Right renal pelvis (tissue), 4 donors: ENCODE measurements at places on chromosomes 6 and 20.

- no peak for DNase-seq
These were observed 60.6 kb upstream of the SLC32A1 start for GRCh38 chr20:38663660-38664059.

DNA sequence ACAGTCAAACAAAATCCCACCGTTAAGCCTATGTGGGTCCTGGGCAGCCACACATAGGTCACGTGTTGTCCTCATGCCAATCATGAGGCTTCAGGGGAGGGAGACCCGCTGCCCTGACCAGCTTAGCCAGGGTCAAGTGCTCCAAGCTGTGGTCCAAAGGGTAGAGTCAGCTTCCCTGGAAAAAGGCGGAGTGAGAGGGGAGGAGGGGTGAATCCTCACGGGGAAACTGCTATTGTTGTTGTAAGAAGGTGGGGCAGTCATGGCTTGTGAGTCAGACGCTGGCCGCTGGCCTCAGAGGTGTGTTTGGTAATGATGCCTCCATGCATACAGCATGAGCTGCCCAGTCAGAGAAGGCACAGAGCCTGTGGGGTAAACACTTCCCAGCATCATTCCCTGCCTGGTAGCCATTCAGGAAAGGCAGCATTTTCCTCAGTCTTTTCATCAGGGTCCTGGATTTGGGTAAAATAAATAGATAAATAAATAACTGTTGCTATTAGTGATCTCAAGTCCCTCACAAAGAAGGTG lies 8.7 kb downstream of the CST3 start:
- no peak for DNase-seq

DNA sequence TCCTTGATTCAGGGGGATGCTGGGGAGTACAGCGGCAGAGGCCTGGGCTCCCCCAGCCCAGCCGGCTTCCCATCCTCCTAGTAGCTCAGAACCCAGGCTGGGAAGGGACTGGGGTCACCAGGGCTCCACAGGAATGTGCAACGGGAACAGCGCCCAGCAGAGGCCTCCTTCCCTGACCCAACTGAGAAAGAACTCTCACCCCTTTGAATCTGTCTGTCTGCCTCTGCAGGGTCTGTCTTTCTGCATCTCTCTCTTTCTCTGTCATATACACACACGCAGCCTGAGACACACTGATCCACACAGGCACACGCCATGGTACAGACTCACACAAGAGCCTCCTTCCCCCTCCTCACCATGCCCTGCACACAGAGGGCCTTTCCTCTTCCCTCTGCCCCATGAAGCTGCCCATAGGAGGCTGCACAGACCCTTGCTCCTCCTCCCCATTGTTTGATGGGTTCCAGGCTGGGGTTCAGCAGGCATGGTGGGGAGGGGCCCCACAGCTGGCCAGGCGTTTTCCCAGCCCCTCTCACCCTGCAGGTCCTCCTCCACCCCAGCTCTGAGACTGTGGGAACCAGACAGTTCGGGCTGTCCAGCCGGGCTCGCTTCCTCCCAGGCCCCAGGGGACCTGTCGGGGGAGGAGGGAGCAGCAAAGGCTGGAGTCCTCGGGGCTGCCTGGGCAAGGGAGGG lies 2.8 kb downstream of the FOXS1 start:
- DNase-seq = peak; percentile 65

- no peak for DNase-seq
These were observed 9.9 kb upstream of the HIVEP2 start for GRCh38 chr6:142954844-142955243.

- DNase-seq = no peak
These were observed 231.2 kb downstream of the ANKRD60 start for GRCh38 chr20:57996936-57997890.

DNA sequence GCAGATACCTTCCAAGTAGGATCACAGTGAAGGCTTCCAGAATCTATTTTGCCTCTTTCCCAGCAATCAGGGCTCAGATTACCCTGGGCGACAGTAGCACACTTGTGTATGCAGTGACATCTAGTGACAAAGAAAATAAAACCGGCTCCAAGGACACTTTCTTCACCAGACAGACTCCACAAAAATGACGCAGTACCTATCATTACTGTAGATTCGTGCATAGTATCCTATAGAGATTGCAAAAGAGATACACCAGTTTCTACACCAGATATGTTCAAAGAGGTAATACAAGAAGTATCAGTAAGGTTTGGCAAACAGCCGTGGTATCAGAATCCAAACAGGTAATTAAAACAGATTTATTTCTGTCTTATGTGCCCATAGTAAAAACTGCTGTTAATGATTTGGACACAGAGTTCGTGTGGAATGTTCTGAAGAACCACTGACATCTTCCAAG lies 600.4 kb upstream of the JAG1 start:
- DNase-seq = peak; percentile 38

GRCh38 chr6:13030396-13030795 lies 297.9 kb downstream of the TBC1D7 start:
- no peak for DNase-seq

DNA sequence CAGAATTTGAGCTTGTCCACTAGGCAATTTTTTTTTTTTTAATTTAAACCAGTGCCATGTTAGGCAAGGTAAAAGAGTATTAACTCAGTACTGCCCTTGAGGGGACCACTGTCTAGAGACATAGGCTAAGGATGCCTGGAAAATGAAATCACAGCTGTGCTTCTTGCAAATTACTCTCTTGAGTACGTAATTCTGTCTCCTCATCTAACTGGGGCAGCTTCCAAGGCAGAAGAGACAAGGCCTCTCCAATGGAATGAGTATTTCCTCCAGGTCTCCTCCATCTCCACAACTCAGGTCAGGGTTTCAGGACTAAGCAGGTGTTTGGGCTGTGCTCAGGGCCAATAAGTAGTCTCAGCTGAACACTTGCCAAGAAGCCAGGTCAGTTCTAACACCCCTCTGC lies 33.8 kb upstream of the MRPS10 start:
- DNase-seq = no peak

DNA sequence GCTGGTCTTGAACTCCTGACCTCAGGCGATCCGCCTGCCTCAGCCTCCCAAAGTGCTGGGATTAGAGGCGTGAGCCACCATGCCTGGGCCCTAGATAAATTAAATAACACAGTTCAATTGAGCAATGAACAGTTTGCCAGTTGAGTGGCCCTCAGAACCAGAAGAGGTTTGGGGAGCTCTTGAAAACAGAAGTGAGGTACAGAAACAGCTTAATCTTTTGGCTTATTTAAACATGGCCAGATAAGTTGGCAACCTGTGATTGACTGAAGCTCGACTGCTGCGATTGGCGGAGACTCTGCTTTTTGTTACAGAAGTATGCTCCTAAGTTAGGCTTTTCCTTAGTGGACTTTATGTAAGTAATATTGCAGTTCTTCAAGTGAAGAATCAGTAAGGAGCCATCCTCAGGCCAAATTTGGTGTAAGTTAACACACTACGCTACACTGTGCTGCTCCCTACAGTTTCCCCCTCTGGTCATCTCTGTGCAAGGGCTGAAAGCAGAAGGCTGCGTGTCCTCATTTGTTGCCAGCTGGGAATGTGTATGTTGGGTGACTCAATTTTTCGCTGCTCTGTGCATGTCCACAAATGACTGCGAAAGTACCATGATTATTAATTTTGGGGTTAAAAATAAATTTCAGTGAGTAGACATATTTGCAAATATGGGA lies 9.8 kb downstream of the XRN2 start:
- DNase-seq = no peak

DNA sequence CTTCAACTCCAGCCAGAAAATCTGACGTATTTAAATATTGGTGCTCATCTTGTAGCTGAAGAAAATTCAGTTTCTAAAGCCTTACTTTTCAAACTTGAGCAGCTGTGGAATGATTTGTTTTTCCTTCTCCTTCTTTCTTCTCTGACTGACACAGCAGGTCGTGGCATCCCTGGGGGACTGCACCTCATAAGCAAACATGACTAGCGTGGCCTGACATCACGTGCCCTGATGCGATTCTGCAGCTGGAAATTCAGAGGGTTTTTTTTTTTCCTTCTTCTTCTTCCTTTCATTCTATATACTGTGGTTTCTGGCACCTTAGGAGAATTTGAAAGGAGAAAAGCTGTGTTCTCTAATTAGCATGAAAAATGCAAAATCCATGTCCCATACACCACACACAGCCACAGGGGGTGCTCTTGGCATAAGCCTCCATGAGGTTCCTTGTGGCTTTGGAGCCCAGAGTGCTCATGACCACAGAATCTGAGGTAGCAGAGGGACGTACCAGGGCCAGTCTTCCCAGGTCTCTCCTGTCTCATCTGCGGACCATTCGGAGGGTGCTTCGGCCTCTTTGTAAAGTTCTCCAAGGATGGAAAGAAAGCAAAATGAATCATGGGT lies 258.5 kb upstream of the CDH4 start:
- no peak for DNase-seq

DNA sequence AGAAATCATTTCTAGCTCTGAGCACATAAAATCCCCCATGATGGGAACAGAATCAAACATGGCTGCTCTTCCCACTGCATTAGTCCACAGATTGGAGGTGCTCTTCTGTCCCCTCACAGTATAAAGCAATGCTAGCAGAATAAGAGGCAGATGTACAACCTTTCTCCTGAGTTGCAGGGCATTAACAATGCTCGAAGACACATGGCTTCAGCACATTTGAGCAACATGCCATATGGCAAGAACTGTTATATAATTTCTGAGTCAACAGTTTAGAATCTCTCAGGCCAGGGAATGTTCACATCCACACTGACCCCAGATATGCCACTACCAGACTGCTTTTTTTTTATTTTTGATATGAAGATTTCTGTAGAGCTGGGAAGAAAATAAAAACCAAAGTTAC lies 119.6 kb downstream of the KIF13A start:
- DNase-seq = no peak

DNA sequence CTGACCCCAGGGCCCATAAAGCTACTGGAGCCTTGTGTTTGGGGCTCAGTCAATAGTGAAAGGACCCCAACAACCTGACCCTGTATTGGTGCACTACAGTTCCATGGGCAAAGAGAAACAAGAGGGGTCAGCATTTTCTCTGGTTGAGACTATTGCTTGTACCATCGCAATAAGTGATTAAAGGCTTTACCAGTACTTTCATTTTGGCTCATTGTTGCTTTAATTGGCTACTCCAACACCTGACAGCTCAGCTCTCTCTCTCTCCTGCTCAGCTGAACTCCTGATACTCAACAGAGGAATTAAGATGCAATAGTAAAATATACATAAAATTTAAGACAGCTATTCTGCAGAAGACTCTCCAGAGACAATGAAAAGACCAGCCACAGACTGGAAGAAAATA lies 17.8 kb downstream of the CD93 start:
- DNase-seq = no peak

GRCh38 chr6:18053555-18054445 lies 66.4 kb upstream of the KIF13A start:
- no peak for DNase-seq

DNA sequence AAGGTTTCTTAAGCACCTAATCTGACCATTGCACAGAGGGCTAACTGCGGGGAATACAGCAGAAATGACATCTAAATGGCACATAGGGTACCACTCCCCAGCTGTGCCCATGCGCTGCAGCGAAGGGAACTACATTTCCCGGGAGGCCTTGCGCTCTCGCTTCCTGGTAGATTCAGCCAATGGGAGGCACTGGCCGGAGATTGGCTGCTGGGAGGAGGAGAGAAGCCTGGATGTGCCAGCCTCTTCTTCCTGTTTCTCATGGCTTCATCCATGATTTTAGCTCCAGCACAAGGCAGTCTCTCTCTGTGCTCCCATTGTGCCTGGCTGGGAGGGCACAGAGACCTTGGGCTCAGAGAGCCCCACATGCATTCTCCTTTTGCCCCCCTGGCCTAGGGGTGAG lies 101.7 kb upstream of the FOXA2 start:
- peak; percentile 28 for DNase-seq

DNA sequence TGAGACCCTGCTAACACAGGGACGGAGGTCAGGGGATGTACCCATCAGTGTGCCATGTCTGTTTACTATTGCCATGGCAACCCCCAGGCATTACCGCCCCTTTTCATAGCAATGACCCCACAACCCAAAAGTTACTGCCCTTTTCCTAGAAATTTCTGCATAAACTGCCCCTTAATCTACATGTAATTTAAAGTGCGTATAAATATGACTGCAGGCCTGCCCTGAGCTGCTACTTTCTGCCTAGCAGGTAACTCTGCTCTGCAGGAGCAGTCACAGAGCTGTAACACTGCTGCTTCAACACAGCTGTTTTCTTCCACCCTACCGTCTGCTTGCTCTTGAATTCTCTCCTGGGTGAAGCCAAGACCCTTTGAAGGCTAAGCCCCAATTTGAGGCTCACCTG lies 57.1 kb upstream of the RPS6KA2 start:
- DNase-seq = no peak

DNA sequence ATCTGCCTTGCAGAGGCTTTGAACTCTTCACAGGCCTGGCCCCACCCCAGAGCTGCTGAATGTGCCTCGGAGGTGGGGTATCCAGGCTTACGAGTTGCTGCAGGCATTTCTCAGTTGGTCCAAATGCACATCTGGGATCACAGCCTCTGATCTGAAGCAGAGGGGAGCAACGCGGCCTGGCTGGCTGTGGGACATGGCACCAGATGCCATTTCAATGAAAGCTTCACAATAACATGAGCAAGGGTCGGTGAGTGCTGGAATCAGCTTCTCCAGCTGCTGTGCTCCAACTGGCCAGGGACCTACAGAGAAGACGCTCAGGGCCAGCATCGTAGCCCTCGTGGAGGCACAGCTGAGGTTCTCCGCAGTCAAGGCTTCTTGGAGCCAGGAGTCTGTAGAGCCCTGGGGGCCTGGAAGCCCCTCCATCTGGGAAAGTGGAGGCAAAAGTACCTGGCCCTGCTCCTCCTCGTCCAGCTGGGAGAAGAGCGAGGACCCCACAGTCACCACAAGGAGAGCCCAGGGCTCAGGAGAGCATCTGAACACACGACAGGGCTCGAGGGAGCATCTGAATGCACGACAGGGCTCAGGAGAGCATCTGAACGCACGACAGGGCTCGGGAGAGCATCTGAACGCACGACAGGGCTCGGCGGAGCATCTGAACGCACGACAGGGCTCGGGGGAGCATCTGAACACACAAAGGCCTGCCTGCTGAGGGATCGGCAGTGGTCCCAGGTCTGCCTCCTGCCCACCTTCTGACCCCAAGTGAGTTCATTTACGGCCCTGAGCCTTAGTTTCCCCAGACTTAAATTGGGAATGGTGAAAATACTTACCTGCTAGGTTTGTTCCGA lies 165.2 kb downstream of the DLL1 start:
- no peak for DNase-seq

DNA sequence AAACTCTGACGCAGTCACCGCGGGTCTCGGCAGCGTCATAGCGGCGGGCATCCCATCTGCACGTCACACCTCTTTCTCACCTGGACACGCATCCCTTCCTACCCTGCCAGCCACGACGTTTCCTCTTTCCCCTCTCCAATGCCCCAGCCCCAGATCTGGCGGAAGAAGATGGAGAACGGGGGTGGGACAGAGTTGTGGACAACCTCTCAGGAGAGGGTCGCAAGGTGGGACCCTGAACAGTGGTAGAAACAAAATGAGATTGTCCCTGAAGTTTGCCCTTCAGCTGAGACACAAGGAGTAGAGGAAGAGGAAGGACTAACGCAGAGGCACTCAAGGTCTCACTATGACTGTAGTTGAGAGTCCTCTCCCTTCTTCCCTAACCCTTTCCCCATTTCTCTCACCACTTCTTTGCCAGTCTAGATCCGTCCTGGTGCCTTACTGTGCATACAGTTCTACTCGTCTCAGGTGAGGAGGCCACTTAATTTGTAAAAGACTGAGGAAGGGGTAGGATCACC lies 562 bp downstream of the TRIM39 start:
- peak; percentile 13 for DNase-seq
